ENCODE measurements at places on chromosomes 2 and 18.

DNA sequence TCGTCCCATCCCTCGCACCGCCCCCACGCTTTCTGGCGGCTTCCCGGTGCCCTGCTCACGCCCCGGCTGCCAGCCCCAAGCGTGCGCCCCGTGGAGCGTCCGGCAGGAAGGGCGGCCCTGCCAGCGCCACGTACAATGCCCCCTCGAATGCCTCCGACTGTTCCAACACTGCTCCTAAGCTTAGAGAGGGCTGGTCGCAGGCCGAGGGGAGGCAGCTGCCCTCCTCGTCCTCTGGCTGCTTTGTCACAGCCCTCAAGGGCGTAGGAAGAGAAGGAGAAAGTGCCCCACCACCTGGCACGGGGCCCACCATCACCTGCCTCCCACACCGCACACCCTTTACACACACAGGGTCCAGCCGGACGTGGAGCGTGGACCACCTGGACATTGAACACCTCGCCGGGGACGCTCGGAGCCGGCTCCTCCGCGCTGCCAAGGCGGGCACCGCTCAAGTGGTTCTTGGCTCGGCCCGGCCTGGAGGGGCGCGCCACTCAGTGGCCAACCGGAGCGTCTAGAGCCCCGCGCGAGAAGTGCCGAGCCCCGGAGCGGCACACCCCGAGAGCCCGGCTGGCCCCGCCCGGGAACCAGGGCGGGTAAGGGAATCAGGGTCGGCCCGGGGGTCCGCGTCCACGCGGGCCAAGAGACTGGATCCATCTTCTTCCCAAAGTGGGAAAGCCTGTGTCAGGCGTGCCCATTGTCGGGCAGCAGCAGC is 830 bp downstream of the DNER start:
- DNase-seq, result peak; percentile 50

DNA sequence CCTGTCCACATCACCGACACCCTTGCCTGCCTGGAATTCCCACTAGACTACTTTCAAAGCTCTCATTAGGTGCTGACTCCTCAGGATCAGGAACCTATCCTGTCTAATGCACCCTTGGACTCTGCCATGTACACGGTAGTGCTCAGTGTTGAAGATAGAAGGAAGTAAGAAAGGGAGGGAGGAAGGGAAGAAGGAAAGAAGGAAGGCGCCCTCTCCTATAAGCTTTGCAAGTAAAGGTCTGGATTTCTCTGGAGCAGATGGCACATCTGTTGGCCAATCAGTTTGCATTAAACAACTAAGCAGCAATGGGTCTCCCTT is 45.3 kb downstream of the SCTR start:
- DNase-seq, result no peak

GRCh38 chr2:38037757-38038621 is 38.0 kb downstream of the CYP1B1 start:
- no peak for DNase-seq

DNA sequence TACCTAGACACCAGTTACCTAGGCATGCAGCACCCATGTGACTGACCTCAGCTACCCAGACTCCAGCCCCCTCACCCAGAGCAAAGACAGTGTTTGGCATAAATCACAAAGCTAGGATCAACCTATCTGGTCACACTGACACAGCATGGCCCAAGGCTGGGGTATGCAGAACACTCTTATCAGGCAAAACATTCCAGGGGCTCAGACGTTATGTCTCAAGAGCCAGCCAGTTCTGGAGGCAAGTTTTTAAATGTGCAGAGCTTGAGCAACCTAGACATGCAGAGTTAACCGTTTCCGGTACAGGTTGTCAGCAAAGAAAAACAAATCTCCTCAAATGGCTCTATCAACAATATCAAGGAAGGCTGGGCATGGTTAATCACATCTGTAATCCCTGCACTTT is 92.8 kb downstream of the AP1S3 start:
- no peak for DNase-seq

DNA sequence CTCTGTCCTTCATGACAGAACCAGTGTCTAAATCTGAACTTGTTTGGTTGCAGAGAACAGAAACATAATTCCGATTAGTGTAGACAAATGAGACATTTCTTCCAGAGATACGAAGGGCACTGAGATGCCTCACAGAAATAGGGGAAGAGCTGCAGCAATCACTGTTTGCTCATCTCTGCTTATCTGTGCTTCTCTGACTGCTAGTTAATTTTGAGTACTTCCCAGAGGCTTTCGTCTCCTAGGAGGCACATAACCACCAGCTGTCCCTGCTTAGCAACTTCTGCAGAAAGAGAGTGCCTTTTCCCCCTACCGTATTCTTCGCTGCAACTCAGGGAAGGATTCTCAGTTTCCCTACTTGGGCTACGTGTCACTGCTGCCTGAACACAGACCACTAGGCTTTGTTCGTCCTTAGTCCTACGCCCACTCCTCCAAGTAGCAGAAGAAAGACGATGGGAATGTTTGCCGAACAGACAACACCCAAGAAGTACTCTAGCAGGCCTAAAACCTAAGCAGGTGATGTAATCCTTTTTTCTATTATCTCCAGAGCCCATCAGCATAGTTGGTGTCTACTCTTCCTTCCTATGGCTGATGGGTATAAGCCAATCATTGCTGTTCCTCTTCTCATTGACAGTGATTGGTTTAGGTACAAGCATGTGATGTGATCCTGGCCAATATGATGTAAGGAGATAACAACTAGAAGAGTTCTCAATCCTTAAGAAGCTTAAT is 63.6 kb downstream of the TNP1 start:
- DNase-seq, result no peak

DNA sequence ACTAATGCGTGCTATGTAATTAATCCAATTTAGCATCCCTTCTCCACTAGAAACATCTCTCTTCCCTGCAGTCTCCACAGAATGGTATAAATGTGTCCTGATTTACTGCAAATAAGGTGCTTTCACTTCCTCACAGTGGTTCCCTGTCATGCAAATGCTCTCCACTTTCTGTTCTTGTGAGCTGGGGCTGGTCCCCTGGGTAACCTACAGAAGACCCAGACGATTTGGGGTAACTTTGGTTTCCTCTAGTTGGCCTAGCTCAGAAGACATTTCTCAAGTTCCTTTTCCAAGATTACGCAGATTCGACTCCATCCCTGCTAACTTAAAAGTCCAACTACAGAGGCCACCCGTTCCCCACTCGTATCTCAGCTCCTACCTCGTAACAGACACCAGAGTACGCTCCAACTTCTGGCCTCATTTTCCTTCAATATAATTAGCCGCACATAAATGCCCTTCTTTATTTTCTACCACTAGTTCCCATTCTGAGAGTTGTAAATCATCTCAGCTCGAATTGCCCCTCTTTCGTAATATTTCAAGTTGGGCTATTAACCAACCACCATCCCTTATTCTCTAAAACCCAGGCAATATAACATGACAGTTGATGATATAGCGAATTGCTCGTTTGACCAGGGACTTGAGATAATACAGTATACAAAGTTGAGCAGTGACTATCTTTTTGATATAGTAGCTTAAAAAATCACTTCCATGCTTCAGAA is 28.8 kb upstream of the NEDD4L start:
- peak; percentile 29 for DNase-seq

DNA sequence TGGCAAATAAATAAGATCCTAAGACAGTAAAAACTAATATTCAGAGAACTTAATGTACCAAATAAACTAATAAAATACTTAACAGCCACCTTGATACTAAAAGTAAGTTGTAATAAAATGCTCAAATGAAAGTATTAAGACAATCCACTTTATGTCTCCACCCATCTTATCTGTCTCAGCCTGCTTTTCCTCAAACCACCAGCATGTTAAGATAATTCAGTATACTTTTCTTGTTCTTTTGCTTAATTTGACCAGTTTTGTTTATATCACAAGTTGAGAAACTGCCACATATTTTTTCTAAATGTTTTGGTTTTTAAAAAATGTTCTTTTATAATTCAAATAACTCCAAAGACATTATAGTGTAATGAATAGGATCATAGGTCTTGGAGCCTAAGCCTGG is 142.0 kb downstream of the MBD5 start:
- no peak for DNase-seq

- DNase-seq, result no peak
These were observed 43.9 kb downstream of the PAX8 start for GRCh38 chr2:113234721-113235346.

GRCh38 chr18:59631583-59632181 is 65.5 kb downstream of the CCBE1 start:
- DNase-seq, result no peak

DNA sequence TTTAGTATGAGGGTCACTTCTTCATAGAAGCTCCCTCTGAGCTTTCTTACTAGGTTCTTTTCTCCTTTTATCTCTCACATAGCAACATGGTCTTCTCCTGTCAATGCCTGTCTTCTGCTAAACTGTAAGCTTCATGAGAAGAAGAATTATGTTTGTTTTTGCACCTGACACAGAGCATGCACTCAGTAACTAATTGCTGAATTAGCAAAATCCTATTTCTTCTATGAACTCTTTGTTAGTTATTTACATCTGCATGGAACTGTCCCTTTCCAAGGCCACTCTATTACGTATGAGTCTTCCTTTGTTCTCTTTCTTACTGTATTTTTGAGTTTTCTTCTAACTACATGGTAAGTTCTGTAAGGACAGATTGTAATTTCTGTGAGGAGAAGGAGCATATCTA is 63.4 kb downstream of the THSD7B start:
- DNase-seq, result no peak

DNA sequence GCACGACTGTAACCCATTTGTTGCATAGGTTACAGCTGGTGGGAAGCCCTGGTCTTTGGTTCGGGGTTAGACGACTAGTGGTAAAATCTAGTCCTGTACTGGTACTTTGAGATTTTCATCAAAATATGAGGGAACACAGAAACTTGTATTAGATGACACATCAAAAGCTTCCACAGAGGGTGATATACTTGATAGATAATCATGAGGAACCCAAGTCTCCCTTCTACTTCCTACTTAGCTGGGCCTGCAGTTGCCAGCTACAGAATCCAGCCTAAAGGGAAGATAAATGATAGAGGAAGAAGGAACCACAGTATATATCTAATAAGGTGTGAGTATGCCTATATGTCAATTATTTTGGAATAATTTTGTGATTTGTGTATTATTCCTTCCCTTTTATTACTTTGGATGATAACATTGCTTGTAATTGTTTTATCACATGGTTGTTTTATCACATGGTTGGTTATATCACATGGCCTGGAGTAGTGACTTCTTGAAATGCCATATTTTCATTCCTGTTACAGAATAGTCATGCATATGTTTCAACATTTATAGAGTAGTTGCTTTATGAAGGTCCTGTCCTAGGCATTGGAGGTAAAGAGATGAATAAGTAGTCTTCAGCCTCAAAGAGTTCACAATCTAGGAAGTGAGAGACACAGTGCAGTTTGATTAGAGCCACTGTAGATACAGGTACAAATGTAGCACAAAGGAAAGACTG is 2.9 kb downstream of the AGPS start:
- no peak for DNase-seq

DNA sequence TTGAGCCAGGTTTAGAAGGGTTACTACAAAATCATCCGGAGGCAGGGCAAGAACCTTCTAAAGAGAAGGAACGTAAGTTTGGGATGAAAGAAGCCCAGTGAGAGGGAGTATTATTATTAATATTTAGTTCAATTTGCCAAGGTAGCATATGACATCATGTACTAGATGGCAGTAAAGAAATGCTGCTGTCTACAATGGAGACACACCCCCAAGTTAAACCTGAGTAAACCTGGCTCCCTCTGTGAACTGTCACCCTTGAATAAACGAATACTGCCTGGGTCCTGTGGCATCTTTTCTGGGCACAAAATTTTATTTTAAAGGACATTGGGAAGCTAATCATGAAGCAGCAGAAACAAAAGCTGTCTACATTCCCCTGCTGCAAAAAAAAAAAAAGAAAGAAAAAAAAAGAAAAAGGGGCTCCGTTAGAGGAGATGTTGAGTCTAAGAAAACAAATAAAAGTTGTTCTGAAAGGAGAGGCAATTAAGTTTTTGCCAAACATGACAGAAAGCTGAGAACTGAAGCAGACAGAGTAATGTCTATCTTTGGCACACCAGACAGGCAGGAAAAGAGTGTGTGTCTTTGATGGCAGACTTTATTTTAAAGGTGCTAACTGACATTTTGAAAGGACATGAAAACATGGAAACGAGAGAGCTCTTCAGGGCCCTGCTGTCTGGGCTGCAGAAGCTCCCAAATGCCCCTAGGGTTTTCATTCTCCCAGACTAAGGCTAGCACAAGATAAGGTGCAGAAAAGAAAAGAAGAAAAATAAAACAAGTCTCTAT is 557.7 kb upstream of the CHAC2 start:
- DNase-seq, result no peak

GRCh38 chr18:56386856-56387255 is 251.5 kb downstream of the TXNL1 start:
- no peak for DNase-seq

GRCh38 chr2:100610381-100610831 is 47.6 kb downstream of the PDCL3 start:
- peak; percentile 56 for DNase-seq

DNA sequence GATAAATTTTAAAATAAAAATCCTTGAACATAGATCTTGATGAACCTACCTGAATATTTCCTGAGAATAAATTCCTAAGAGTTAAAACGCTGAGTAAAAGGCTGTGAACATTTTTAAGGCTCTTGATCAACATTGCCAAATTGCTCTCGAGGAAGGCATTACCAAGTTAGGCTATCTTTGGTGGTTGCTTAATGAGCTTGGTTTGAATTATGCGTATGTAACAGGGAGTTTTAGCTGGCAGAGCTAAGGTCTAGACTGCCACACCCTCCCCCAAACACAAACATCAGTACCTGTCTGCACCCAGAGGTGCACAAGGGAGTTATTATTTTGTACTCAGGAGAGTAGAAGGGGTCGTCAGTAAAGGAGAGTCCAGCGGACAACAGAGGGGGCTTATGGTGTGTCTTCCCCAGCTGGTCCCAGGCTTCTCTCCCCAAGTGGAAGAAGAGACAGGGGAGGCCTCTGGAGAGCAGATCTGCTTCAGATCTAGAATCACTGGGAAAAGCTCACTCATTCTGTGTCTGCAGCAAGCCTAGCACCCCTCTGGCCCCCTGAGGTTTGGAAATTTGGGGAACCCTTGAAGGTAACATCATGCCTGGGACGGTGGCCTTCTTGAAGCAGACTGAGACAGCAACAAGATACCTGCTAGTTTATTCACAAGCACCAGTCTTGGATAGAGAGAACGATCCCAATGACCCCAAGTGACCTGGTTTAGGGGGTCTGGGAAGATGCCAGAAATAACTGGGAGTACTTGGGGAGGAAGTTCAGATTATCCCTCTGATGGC is 197.2 kb upstream of the ID2 start:
- DNase-seq, result no peak

DNA sequence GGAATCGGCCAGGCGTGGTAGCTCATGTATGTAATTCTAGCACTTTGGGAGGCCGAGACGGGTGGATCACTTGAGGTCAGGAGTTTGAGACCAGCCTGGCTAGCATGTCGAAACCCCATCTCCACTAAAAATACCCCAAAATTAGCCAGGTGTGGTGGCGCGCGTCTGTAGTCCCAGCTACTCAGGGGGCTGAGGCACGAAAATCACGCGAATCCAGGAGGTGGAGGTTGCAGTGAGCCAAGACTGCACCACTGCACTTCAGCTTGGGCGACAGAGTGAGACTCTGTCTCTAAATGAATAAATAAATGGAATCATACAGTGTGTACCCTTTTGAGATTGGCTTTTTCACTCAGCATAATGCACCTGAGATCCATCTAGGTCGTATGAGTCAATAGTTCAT is 19.4 kb upstream of the TTC39C start:
- DNase-seq, result no peak
